ENCODE measurements at places on chromosomes 5 and 9.

DNA sequence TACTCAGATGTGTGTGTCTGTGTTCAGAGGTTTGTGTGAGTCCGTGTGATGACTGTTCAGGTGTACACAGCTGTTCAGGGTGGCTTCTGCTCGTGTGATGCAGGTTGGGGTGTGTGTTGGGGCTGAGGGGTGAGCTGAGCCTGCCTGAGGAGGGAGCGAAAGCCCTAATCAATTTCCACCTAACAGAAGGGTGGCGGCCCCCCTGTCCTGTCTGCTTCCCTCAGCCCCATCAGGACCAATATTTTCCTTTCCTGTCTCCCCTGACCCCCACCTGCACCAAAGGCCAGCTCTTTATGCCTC, 30.2 kb downstream of the LHX2 start:
- DNase-seq = no peak

- no peak for DNase-seq
These were observed 259.1 kb downstream of the SYK start for GRCh38 chr9:91060520-91061343.

GRCh38 chr5:84301535-84301934, 83.1 kb downstream of the EDIL3 start:
- DNase-seq = no peak

GRCh38 chr9:77947651-77948050, 84.0 kb downstream of the GNAQ start:
- DNase-seq = no peak

DNA sequence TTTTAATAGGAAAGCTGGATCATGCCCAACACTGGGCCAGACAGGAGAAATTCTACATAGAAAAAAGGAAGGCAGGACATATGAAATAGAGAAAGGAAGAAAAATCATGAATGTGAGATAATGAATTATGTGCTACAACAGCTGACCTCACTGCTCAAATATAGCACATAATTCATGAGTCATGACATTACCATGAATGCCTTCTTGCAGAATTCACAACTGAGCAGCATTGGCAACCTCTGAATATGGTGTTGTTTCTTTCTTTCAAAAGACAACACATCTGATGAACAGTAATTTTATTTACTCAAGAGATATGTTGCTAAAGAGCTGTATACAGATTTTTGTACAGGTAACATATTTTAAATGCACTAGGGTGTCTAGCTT, 34.4 kb downstream of the APBA1 start:
- DNase-seq = no peak

GRCh38 chr5:136087961-136088871, 44.4 kb upstream of the SMAD5 start:
- DNase-seq = no peak

- no peak for DNase-seq
These were observed 41.6 kb upstream of the MROH2B start for GRCh38 chr5:41112486-41113455.

DNA sequence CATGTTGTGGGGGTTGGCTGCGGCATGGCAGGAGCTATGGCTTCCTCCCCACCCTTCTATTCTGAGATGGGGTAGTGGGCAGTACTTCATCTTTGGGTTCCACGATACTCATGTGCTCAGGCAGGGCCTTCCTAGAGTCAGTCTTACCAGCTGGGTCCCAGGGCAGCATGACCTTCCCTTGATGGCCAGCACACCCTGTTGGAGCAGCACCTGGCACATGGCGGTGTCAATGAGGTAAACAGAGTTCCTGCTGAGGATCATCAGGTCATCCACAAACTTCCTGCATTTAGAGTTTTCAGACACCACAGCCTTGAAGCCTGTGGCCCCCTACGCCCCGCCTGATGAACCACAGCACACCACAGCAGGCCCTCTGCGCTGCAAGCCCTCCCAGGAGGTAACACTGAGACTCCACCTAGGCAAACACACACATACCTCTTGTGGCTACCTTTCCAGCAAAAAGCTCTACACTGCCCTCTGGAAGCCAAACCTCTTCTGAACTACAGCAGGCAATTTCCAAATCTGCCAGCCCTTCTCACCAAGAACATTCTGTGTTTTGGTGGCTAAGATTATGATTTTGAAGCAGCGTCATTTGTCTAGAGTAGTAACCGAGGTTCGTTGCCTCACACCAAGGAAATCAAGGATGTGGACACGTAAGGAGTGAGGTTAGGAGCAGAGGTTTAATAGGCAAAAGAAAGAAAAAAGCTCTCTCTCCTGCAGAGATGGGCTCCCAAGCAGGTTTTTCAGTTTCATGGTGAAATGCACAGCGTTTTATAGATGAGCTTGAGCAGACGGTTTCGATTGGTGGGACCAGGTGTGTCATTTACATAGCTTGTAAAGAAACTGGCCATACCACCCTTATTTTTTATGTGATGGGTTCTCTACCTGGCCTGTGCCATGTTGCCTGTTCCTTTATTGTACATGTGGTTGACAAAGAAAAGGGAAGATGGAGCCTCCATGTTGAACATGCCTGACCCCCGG, 20.3 kb upstream of the TMEM174 start:
- no peak for DNase-seq

GRCh38 chr5:121533814-121534213, 317.9 kb upstream of the FTMT start:
- no peak for DNase-seq

DNA sequence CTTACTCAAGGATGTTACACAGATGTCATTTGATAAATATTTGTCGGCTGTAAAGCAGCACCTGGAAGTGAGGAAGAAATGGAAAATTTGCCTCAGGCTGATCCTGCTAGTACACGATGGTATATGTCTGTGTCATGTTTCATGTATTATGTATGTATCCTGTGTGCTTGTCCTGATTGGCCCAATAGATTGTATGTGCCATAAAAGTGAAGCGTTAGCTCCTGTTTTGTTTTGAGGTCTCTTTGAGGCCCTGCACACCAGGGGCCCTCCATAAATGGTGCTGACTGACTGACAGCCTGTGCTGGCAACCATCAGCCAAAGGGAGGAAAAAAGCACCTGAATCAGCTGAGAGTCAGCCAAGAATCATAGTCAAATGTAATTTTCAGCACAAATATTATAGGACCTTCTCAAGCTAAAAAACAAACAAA, 11.8 kb upstream of the LNPEP start:
- no peak for DNase-seq

GRCh38 chr5:60687927-60688720, 11.8 kb downstream of the DEPDC1B start:
- DNase-seq = no peak

- no peak for DNase-seq
These were observed 836.1 kb upstream of the CDH6 start for GRCh38 chr5:30357371-30357770.

GRCh38 chr9:23686257-23686656, 139.8 kb downstream of the ELAVL2 start:
- no peak for DNase-seq

DNA sequence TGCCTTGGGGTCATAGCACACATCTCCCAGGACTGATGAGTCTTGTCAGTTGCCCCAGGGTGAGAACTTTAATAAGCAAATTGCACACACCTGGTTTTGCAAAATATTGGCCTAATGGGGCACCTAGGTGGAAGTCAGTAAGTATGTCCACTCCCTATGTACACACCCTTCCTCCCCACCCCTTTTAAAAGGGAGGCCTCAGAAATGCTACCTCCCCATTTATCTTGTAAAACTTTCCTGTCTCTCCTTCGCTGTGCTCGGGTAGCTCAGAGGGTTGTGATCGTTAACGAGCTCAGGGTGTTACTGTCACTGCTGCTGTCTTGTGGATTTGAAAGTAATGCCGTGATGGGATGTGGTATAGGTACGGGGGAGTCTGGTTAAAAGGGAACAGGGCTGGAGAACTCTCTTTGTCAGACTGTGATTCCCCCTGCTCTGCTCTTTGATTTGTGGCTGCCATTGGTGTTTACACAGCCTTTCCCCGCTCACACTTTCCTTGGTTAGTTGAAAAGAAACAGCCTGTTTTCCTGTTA, 26.2 kb downstream of the ZNF462 start:
- no peak for DNase-seq

- DNase-seq = no peak
These were observed 23.6 kb upstream of the RAB14 start for GRCh38 chr9:121225240-121225639.

DNA sequence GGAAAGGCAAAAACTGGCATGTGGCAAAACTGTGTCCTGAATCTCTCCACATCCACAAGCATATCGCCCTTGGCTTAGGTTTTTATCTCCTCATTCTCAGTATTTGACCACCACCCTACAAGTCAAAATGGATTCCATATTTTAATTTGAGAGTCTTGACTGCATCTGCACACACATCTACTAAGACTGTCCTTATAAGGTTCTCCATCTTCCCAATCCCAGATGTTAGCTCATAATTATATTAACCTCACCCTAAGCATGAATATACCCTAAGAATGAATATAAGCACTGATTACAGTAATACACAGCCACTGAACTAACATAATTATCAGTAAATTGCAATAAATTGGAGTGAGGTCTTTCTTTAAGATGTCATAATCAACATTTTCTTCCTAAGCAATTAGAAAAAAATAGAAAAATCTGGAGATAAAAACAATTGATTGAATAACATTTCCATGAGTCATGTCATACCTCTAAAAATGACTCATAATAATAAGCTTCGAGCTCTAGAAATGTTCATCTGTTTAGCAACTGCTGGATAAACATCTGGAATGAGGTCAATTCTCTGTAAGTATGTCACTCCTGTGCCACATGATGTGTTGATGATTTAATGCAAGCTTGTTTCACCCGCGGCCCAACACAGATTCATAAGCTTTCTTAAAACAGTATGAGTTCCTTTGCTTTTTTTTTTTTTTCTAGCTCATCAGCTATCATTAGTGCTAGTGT, 39.9 kb upstream of the PAM start:
- no peak for DNase-seq

DNA sequence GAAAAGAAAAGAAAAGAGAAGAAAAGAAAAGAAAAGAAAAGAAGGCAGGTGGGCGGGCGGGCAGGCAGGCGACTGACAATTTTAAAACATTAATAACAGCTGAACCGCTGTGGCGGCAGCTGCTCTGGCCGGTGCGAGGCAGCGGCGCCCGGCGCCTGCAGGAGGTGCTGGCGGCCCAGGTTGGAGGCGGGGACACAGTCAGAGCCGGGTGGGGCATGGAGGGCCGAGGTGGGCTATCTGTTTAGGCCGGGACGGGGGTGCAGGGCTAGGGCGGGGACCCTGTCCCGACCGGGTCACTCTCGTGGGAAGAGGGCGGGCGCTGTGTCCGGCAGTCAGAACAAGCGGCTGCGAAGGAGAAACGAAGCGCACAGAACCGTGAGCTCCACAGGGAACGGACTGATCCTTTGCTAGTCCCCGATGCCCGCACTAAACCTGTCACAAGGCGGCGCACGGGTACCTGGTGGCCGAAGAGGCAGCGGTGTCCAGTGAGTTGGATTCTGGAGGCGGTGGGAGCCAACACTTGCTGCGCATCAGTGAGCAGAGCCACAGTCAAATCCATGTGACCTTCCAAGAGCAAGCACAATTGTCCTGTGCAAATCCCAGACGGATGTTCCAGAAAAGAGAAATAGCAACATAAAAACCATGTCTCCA, 13.6 kb upstream of the ALDOB start:
- peak; percentile 25 for DNase-seq
